ENCODE measurements at places on chromosomes 7 and 10.
A peak's percentile ranks its signal among the peaks of the same experiment; 100 is the strongest.

GRCh38 chr7:55021053-55021452, 2.2 kb downstream of the EGFR start:
- no peak for DNase-seq

GRCh38 chr7:126843883-126844282, 408.9 kb downstream of the GRM8 start:
- DNase-seq, result no peak

DNA sequence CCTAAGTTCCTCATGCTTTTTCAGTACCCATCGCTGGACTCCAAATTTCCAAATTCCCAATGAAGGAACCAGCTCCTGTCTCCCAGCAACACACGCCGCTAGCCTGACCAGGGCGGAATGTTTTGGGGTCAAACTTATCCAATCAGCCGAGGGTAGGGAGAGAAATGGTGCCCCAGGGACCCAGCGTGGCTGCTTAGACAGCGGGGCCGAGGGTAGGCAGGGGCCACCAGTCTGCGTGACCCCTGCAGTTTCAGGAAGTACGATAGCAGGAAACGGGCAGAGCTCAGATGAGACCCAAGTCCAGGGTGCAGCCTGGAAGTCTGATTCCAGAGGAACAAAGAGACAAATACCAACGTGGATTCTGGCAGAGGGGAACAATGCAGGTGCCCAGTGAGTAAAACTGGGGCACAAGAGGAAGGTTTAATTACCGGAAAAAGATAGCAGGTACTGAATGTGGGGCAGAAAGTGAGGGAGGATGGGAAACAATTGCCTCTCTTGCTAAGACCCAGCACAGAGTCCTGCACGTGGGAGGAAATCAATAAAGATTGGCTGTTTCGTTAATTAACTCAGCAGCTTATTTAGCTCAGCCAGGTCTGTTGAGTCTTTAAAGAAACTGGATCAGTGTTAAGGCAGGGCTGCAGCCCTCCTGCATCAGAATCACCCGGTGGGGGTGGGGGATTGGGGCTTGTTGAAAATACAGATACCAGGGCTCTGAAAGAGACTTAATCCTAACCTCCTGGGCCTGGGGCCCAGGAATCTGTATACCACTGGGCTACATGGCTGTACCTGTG, 50.4 kb upstream of the NFE2L3 start:
- peak; percentile 26 for DNase-seq

DNA sequence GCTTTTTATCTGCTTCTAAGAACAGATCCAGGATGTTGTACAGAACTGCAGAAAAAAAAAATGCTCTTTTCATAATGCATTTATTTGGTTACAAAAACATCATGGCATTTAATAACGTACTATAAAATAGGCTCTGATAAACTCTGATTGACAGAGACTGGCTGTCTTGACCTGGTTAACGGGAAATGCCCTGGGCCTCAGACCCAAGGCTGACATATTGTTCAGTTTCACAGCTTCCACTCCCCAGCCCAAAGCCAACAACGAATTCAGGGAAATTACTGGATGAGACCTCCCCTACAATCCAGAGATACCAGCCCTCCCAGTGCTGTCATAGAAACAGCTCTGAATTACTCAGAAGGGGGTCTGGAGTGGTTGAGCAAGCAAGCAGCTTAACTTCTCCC, 260.1 kb downstream of the CREB5 start:
- DNase-seq, result no peak

DNA sequence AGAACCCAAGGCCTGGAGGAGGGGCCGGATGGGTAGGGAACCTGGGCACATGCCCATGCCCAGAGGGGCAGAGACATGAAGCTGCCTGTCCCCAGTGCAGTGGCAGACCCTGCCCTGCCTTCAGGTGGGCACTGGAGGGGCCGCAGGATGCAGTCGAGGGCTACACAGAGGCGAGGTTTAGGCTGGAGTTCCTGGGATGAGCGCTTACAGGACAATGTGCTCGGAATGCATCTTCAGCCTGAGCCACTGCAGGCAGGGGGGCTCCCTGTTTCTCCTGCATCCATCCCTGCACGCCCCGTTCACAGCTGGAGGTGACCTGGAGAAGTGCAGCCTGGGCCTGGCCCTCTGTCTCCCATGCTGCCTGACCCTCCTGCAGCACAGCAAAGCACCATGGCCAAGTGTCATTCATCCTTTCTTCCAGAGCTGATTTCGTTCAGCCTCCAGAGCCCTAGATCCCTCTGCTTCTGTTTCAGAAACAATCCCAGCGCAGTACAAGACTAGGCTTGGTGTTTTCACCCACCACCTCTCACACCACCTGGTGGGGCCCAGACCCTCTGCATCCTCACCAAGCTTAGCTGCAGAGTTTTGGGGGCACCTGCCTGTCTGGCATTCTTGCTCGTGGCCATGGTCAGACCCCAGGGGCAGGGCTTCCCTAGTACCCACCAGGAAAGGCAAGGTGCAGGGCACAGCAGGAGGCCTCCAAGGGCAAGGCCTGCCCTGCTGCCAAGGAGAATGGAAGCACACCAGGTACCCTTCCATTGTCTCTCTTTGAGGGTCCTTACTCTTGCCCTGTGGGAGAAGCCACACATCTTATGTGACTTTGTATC, 311.9 kb downstream of the TCERG1L start:
- DNase-seq, result no peak

GRCh38 chr7:91913612-91914011, 27.1 kb upstream of the AKAP9 start:
- no peak for DNase-seq

DNA sequence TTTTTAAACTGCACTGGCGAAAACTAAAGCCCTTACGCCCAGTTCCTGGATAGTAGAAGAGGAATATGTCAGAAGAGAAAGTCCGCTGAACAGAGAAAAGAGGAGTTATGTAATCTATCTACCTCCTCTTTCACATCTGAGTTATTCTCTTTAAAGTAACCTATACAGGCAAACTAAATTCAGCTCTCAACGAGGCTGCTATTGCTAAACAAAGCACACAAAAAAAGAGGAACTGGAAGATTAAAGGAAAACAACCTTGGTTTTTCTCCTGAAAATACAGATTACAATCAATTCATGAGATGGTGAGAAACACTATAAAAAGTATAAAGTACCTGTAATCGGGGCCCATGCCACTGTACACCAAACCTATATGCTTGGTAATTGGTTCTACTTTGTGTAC, 5.8 kb downstream of the PSMA2 start:
- DNase-seq, result no peak

GRCh38 chr7:43137811-43138210, 25.4 kb downstream of the HECW1 start:
- no peak for DNase-seq

GRCh38 chr7:127396184-127396583, 3.7 kb upstream of the ZNF800 start:
- DNase-seq, result no peak

- DNase-seq, result no peak
These were observed 274.7 kb upstream of the FZD8 start for GRCh38 chr10:35916791-35917190.

- DNase-seq, result peak; percentile 6
These were observed 54.9 kb downstream of the ZRANB1 start for GRCh38 chr10:124996854-124997215.

DNA sequence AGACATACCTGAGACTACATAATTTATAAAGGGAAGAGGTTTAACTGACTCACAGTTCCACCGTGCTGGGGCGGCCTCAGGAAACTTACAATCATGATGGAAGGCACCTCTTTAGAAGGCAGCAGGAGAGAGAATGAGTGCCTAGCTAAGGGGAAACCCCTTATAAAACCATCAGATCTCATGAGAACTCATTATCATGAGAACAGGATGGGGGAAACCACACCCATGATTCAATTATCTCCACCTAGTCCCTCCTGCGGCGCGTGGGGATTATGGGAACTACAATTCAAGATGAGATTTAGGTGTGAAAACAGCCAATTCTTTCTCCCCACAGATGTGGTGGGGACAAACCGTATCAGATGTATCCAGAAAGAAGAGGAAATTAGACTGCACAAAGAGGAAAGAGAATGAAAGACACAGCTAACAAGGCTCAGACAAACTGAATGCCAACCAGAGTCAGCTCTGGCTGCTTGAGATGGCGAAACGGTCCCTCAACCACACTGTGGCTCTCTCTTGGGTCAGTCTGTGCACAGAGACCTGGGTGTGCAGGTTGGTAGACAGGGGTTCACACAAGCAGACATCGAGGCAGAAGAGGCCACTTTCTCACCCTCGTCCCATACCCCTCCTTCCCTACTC, 375.6 kb downstream of the SFMBT2 start:
- no peak for DNase-seq

DNA sequence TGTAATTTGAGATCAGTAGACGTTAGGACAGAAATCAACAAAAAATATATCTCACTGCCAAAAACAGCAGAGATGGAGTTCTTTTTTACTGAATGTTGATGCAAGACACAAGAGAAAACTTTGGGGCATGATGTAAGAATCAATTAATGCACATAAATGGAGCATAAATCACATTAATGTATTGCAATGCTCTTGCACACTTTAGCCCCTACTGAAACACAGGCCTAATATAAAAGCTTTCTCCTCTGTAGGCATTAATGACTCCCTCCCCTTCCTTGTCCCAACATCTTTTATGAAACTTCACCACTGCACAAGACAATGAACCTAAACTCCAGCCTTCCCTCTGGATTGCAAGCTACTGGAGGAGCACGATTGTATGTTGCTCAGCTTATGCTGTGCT, 58.8 kb downstream of the CACNA2D1 start:
- DNase-seq, result no peak

DNA sequence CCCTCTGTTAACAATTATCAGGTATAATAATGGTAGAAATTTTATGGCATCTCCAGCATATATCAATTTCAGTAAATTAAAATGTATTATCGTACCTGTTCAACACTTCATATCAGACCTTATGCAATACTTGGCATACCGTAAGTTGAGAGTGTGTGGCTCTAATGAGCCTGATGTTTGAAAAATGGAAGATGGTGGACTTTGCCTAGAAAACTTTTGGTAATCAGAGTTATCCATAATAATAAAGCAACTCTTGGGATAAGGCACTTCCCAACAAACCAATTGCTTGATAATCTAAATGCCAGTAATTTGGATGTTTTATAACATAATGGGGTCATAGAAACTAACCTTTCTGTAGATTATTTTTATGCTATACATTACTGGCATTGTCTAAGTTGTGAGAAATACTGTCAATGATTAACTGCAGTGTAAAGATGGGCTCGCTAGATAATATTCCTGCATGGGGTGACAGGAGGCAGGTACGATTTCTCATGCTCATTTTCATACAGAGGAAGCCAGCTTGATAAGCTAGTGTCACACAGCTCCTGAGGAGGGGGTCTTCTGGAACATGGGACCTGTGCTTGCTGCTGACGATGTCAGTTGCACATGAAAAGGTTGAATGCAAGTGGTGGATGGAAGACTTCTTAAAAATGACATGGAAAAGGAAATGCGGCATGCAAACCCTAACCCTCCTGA, 27.8 kb upstream of the DMBT1 start:
- no peak for DNase-seq

DNA sequence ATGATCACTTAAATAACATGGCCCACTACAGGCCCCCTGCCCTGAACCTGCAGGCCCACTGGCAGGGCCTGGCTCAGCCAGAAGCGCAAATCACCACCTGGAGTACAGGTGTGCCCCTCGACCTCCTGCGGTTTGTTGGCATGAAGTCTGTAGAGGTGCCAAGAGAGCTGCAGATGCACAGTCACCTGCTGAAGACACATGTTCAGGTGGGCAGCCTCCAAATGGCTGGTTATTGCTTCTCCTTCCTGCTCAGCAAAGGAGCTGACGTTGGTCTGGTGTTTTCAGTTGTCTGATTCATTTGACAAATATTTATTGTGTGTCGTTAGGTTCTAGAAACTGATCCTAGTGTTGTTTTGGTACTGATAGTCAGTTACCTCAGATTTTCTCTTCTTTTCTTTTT, 29.0 kb downstream of the DHTKD1 start:
- DNase-seq, result no peak

DNA sequence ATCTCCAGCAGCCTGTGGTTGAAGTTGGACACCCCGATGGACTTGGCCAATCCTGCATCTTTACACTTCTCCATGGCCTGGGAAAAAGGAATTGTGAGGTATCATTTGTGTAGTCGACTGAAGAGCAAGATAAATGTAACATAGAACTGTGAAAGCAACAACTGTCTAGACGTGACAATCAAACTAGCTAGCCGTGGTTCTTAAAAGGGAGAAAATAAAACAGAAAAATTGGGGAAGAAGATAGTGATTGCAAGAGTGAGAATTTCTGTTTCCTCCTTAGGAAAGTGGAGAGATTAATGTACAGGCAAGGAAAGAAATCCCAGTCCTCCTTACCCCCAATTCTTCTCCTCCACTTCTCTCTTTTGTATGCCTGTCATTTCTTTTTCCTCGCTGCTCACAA, 5.0 kb downstream of the AKR1C2 start:
- DNase-seq, result no peak

- no peak for DNase-seq
These were observed 15.5 kb downstream of the TES start for GRCh38 chr7:116225860-116226259.

- no peak for DNase-seq
These were observed 283.9 kb downstream of the ACTR3B start for GRCh38 chr7:153043440-153043839.

- no peak for DNase-seq
These were observed 57.5 kb downstream of the KLHDC10 start for GRCh38 chr7:130127821-130128317.
